CD4-positive, alpha-beta T cell treated with Interleukin-15 for 4 hours (primary cell): ENCODE measurements at places on chromosomes 12 and 14.

DNA sequence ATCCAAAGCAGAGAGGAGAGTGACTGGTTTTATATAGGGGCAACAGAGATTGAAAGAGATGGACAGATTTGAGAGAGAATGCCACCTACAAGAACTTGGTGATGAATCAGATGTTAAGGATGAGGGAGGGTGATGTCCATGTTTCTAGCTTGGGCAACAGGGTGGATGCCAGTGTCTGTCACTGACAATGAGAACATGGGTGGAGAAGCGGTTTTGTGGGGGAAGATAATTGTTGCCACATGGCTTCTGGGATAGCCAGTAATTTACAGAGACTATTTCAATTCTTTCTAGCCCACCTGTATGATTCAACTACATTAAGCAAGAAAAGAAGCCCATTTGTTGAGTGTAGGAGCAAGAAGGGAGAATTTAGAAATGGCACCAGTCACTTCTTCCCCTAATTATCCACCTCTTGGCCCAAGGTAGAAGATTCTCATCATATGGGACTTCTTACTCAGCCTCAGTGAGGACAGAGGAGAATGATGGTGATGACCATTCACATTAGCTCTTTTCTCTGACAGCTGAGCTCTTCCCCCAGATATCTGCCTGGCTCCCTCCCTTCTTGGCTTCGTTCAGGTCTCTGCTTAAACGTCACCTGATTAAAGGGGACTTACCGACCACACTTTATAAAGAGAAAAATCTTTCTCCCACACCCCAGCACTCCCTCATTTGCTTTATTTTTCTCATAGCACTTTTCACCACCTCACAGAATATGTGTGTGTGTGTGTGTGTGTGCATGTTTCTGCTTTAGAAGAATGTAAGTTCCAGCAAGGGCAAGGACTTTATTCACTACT, 117.8 kb downstream of the DUSP6 start:
- DNase-seq, result no peak

- DNase-seq, result no peak
Observed at GRCh38 chr14:79342942-79343341, 868.4 kb downstream of the DIO2 start.

DNA sequence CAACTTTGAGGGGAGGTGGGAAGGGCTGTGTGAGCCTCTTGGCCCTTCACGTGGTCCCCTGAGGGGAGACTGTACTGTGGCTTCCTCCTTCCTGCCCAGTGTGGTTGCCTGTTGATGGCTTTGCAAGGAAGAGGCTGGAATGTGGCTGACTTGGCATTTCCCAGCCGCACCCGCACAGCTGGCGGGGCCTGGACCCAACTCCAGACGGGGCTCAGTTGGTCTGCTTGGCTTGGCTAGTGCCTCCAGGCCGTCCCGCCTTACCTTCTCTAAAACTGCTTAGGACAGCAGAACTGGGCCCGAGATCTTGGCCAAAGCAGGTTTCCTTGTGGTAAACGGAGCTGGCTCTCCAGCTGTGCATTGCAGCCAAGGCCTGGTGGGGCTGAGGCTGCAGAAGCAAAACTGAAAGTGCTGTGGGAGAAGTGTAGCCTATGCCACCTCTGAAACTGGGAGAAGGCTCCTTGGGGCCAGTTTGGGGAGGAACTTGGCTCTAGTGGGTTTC, 139.5 kb downstream of the SMOC1 start:
- DNase-seq, result no peak

DNA sequence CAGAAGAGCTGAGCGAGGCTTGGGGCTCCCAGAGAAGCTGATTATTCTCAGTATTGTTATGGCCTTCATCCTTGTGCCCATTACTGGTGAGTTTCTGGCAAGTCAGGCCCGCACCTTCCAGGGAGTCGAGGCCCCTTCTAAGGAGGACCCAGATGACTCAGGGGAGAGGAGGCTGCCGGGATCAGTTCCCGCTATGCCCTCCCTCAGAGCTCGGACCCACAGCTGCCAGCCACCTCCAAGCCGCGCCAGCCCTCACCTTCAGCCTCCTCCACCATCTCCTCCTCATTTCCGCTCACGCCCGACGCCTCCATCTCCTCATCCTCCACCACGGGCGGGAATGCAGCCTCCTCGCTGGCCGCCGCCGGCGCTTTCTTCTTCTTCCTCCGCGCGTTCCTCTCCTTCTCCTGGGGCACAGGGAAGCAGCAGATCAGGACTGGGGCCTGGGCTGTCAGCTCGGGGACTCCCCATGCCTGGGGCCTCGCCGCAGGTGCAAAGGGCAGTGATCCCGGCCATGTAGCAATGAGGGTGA, 83.2 kb downstream of the RFLNA start:
- no peak for DNase-seq

- DNase-seq, result peak; percentile 88
Observed at GRCh38 chr14:51860164-51860824, at the start of gene GNG2. GNG2 (plus strand) TSS chr14:51860612; CDS start chr14:51950679, 90,067 bp downstream.

GRCh38 chr12:93802698-93803423, 125.7 kb downstream of the CRADD start:
- no peak for DNase-seq

GRCh38 chr14:26377150-26377549, 220.7 kb downstream of the NOVA1 start:
- no peak for DNase-seq
